AML-193 (cell line): ENCODE measurements at places on chromosomes 5 and 9.

DNA sequence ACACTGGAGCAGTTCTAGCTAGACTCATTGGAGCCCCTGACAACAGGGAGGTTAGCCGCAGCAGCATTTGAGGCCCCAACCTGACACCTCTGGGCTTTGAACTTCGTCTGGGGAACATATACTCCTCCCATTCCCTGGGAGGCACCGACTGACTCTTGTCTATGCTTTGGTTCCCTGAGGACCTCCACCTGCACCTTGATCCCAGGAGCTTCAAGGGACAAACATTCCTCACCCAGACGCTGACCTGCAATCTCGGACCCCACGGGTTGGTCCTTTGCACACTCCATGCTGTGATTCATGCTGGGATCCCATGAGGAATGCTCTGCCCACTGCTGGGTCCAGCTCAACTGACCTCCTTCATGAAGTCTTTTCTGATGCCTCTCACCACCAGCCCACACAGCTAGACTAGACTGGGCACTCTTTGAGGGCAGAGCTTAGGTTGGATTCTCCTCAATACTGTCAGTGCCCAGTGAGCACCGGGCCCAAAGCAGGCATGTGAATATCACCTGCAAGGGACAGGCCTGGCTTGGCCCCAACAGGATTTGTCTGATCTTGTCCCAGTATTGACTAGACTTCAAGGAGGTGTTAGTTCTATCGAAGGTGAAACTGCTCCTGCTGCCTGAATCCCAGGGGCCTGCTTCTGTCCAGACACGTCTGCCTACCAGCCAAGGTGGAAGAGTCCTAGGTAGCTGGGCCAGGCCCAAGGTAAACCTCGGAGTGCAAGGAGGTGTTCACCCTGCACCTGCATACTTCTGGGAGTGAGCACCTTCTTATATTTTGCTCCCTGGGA lies 51.8 kb upstream of the ZBTB43 start:
- DNase-seq: no peak

- DNase-seq: no peak
Observed at GRCh38 chr9:22055090-22055489, 46.0 kb upstream of the CDKN2B start.

GRCh38 chr9:136741883-136742571 lies 713 bp downstream of the LCN10 start:
- DNase-seq: no peak

DNA sequence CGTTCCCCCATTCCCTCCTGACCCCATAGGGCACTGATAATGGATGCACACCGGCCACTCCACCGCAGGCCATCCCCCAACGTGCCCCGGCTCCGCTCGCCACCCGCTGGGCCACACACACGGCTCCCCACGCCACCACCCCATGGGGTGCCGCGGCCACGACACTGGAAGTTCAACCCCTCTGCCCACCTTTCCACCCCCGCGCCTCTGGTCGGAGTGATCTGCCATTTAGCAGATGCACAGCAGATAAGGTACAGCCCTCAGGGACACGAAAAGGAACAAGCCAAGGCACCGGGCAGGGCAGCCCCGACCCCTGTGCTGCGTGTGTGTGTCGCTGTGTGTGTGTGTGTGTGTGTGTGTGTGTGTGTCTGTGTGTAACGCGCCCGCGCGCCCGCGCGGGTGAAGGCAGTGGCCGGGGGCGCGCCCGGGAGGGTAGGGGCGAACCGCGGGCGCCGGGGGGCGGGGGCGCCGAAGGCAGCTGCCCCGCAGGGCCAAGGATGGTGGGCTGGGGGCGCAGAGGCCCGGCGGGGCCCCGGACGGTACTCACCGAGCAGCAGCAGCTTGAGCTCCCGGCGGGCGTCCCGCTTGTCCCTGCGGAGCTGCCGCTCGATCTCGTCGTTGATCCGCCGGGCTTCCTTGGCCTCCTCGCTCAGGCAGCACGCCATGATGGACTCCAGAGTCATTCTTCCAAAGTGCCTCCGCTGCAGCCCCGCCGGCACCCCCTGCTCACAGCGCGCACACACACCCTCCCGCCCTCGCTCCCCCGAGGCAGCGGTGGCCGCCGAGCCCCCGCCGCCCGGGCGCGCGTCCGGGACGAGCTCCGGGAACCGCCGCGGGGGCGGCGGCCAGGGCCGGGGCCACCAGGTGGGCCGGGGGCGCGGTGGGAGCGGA lies 813 bp downstream of the GNAQ start:
- no peak for DNase-seq

- DNase-seq: no peak
Observed at GRCh38 chr5:100818340-100818739, 84.7 kb downstream of the ST8SIA4 start.
